ENCODE measurements at places on chromosomes 5 and 9.

GRCh38 chr5:72433522-72433921, 73.7 kb downstream of the ZNF366 start:
- no peak for DNase-seq

DNA sequence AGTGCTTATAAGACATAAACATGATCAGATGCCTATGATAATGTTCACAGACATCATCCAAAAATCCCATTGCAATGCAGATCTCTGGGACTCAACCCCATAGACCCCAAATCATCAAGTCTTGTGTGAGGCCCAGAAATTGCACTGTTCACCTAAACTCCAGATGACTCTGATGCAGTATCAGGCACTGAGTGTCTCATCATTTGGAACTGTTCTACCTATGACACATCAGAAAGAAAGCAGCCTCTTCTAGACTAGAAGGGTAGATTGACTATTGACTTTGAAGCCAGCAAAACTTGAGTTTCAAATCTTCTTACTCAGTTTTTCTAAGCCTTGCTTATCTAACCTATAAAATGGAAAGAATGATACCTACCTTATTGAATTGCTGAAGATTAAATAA, 58.7 kb upstream of the PAPPA start:
- no peak for DNase-seq

DNA sequence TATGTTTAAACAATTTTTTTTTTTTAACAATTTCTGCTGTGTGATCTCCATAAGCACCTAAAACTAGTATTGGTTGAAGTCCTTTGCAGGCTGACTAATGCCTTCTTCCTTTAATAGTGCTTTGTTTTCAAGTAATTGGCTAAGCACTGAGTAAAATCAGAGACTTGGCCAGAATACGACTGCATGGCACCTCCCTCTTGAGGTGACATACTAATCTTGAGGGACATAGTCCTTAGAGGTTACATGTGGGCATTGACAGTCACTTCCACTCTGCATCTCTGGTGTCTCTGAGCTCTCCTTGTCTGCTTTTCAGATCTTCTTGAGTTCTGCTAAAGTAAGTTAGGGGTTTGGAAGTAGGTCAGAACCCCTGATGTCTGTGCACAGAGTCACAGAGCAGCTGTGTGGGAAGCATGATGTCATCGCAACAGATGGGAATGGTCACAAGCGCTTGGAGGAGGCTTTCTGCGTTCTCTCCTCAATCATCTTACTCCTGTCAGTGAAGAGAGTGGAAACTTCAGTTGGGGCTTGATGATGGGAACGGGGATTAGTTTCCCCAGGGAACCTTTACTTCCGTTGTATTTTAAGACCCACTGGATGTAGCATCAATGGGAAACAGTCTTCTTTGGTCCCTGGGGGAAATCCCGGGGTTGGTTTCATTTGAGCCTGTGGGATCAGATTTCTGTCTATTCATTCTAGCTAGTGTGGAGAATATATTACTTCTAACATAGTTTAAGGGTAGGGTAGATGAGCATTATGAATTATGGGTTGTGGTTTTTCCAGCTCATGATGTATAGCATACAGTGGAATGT, 136.9 kb downstream of the ARHGAP26 start:
- DNase-seq: no peak

DNA sequence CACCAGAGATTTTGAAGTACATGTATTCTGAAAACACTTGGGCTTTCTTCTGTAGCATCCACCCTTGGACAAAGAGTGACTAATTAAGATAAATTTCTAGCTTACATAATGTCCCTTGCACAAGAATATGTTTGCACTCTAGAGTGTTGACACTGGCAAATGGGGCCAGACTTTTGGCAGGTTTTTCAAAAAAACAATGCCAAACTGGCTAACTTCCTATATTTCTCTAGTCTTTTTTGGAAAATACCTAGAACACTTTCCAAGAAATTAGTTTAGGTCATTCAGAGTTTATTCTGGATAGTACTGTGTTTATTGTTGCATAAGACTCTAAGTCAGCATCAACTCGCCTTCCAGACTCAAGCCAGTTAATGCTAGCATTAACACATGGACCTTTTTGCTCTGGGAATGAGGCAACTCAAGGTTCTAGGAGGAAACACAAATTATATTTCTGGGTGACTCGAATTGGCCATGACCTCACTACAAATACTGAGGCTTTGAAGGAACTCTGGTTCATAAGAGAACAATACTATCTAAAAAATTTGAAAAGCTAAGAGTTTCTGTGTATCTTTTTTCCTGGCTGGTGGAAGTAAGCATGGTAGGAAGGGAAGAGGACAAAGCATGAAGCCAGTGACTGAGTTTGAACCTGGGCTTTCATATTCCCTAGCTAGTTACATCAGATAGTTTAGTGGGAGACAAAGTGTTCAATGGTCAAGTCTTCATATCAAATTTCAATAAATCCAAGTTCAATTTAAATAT, 101.6 kb downstream of the NREP start:
- no peak for DNase-seq

- no peak for DNase-seq
Measured at GRCh38 chr9:87812375-87813118, 70.1 kb upstream of the SPATA31E1 start.

DNA sequence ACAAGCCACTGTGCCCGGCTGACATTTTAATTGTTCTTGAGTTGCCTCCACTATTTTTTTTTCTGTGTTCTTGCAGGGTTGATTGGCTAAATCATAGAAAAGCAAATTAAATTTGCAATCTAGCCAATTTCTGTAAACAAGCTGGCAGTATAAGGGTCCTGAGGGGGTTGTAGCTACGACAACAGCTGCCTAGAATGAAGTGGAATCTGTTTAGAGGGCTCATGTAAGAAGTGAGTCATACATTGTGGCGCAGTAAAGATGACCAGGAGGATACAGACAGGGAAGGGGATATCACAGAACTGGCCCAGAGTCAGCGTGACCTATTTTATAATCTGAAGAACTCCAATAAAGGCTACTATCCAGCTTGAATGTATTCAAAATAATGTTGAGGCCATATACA, 82.2 kb upstream of the TLE1 start:
- no peak for DNase-seq

DNA sequence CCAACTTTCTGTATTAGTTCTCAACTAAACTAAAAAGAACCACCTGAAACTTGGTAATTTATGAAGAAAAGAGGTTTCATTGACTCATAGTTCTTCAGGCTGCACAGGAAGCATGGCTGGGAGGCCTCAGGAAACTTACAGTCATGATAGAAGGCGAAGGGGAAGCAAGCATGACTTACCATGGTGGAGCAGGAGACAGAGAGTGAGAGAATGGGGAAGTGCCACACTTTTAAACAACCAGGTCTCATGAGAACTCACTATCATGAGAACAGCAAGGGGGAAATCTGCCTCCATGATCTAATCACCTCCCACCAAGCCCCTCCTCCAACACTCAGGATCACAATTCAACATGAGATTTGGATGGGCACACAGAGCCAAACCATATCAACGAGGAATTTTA, 123.5 kb downstream of the DEPDC1B start:
- DNase-seq: no peak

DNA sequence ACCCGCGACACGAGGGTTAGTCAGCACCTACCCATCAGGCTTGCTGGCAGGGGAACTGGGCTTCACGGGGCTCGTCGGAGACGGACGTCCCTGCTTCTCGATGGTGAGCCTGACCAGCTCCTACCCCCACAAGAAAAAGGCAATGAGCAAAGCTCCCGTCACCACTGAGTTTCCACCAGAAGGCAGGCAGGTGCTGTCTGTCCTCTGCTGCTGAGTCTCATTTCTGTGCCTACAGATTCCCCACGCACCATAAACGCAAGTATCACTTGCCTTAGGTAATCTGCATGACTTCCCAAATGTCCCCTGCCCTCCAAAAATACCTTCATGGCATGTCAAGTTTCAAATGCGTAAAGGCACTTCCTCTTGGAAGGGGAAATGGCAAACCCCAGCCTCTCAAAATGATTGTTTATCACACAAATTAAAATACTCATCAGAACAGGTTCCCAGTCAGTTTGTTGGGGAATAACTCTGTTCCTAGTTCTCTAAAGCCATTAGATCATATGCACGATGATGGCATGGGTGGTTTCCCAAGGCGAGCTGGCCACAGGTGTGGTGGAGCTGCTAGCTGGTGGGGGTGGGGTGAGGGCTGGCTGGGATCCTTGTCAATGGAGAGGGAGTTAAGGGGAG, 85.0 kb downstream of the PRRT1B start:
- DNase-seq: no peak

- DNase-seq: no peak
Measured at GRCh38 chr9:76624391-76625048, 139.7 kb upstream of the PCA3 start.

DNA sequence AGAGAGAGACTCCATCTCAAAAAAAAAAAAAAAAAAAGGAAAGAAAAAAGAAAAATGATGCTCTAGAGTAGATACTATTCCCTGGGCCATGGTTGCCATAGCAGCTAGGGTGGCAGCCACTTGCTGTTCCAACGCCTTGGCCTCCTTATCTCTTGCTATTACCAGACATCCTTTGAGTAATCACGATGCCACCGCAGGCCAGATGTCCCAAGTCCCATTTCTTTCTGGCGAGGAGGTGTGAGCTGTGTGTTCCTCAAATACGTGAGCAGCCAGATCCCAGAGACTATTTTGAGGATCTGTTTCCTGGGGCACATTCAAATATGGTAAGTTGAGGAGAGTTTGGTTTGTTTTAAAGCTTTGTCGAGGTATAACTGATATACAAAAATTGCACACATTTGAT, 23.4 kb upstream of the GFPT2 start:
- DNase-seq: no peak

- no peak for DNase-seq
Measured at GRCh38 chr9:37107701-37108100, 12.7 kb upstream of the ZCCHC7 start.

- DNase-seq: no peak
Measured at GRCh38 chr5:59097712-59098111, 514.8 kb downstream of the RAB3C start.

DNA sequence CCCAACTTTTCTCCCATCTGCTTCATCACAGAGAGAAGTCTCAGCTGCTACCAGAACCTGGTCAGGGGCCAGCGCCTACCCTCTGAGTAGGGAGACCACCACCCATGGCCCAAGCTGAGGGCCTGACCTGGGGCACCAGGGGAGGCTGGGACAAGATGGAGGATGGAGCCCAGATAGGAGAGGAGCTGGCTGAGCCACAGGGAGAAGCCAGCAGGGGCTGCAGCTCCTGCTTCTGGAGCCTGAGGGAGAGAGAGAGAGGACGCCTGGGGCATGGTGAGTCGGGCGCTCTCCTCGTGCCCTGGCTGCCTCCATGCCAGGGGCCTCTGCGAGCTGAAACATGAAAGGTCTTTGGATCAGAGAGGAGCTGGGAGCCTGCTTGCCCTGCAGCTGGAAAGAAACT, 1.4 kb upstream of the FOXI1 start:
- DNase-seq: no peak

DNA sequence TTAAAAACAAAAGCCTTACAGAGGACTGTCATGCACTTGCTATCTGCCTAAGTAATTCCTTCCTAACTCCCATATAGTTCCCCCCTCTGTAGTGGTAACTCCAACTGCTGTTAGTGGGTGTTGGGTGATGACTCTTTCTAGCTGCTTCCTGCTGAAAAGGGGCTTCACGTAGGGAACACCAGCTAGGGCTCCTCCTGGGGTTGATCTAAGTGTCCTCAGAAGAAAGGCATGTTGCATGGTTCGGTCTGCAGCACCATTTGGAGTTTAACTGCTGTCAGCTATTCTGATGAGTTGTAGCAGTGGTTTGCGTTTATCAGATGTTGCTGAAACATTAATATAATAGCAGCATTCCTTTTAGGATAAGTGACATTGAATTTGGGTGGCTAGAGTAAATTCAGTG, 281.9 kb upstream of the TUSC1 start:
- DNase-seq: no peak

DNA sequence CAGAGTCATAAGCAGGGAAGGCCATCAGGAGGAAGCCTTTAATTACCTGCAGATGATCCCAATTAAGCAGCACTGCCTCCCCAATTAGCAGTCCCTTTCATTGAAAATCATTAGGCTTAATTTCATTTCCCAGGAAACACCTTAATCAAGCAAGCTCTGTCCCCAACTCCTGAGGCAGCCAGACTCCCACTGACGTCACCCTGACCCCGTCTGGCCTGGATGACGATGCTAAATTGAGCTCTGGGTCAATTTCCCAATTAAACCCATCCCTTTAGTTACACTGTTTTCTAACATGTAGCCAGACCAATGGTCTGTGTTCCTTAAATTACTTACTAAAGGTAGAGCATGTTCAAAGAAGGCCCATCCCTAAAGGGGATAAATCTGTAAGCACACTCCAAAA, 84.0 kb upstream of the SPOCK1 start:
- no peak for DNase-seq

All from naive thymus-derived CD4-positive, alpha-beta T cell (primary cell).